Activated T-cell treated with anti-CD3 and anti-CD28 coated beads, Interleukin-2, amount 50 U/mL, for 24 hours (primary cell): ENCODE measurements at places on chromosomes 1 and 21.

DNA sequence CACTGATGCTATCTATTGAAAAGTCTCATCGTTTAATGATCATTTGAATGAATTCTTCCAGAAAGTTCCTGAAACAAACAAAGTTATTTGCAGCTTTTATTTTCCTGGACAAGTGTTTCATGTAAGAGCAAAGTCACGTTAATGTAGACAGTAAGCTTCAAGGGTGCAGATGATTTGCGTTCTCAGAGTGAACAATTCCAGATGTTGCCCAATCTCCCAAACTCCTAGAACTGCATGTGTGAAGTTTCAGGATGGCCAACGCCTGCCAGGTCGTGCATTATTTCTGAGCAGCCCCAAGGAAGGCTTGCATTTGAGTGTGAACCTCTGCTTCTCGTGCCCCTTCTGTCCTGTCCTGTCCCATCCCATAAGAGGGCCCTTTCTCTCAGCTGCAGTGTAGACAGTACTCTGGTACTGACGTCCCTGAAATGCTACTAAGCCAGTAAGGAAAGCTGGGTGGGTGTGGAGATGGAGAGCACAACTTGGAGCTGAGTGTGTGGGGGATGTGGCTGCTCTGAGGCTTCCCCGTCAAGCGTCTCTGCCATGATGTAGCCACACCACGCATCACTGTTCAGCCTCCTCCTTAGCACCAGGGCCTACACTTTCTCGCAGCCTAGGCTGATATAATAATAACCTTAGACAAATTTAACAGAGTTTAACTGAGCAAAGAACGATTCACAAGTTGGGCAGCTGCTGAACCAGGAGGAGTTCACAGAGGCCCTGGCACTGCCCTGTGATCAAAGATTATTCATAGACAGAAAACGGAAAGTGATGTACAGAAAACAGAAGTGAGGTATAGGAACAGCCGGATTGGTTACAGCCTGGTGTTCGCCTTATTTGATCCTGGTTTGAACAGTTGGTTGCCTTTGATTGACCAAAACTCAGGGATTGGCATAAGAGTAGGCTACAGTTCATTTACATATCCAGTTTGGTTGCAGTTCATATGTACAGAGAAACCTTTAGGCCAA is 50.4 kb downstream of the RHOU start:
- DNase-seq, result no peak

DNA sequence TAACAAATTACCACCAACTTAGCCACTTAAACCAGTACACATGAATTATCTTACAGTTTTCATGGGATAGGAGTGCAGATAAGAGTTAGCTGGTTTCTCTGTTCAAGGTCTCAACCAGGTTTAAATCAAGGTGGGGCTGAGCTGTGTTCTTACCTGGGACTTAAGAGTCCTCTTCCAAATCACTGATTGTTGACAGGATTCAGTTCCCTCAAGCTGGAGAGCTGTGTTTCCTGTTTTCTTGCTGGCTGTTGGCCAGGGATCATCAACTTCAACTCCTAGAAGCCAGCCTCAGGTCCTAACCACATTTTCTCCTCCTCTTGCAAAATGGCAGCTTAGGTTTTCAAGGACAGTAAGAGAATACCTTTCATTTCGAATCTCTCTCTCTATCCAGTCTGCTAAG is 123.8 kb upstream of the CHRM3 start:
- no peak for DNase-seq

GRCh38 chr1:89949991-89950624 is 44.8 kb upstream of the ZNF326 start:
- no peak for DNase-seq

GRCh38 chr1:116164604-116165368 is 53.6 kb downstream of the MAB21L3 start:
- no peak for DNase-seq

GRCh38 chr21:41802684-41803083 is 35.8 kb upstream of the RIPK4 start:
- DNase-seq, result no peak

GRCh38 chr1:56576880-56577405 is 2.4 kb downstream of the PLPP3 start:
- DNase-seq, result no peak

GRCh38 chr1:104630567-104631149 is 881.0 kb downstream of the AMY1C start:
- no peak for DNase-seq

- no peak for DNase-seq
Measured at GRCh38 chr1:38018864-38019343, 6.4 kb downstream of the UTP11 start.

- DNase-seq, result no peak
Measured at GRCh38 chr1:110112656-110113055, 413 bp downstream of the UBL4B start.

DNA sequence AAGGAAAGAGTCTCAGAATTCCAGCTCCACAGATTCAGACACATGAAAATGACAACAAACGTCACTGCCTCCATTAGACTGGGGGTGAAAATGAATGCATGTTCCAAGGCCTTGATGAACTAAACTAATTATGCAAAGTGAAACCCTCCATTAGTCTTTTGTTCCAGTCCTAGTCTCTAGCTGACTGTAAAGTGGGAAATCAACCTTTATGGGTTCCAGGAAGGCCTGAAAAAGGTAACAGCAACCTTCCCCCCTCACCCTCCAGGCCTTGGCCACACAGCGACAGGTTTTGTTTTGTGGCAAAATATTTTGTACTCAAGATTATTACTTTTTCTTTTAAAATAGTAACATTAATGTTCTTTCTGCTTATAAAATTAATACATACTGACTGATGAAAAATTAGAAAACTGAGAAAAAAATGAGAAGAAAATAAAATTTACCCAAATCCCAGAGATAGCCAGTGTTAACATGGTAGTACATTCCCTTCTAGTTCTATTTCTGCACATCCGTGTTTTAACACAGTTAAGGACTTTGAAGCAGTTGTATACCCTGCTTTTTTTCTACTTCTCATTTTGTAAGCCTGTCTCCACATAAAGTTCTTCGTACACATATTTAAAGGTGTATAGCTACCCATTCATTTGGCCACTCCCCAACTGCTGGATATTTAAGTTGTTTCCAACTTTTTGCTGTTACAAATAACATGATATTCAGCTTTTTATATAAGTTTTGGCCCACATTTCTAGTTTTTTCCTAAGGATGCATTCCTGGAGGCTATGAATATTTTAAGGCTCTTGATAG is 60.9 kb downstream of the CD2 start:
- no peak for DNase-seq

GRCh38 chr1:177476676-177477075 is 305.9 kb downstream of the BRINP2 start:
- DNase-seq, result no peak

DNA sequence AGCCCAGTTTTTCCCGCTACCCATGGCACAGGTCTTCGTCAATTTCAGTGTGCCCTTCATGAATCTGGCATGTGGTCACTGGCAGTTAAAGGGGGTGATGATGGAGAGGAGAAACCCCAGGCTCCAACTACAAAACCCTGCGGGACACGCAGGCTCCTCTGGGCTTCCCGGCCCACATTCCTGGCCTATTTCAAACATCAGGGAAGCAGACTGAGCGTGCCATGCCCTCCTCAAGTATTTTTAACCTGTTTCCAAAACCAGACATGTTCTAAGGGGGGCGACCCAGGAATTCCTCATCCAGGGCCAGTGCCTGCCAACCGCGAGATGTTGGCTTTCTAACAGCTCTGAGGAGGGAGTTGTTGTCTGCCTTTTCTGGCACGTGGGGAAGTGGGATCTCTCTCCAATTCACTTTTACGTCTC is 85.1 kb downstream of the CAPZB start:
- DNase-seq, result no peak
